HepG2 (cell line): ENCODE measurements at places on chromosomes 13 and 19.

DNA sequence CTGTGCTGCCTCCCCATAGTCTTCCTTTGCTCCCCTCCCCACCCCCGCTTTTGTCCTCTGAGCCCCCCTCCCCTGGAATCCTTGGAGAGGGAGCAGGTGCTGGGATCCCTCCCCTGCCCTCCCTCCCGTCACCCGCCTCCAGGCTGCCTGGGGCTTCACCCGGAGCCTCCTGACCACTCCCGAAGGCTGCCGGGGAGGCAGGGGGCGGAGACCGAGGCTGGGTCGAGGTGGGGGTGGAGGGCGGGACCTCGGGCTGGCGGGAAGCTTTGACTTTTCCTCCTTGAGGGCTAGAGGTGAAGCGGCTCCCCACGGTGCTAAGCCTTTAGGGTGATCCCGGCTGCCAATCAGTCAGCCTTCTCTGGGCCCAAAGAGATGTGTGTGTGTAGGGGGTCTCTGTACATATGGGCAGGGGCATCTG is 1.5 kb downstream of the KMT5C start:
- DNase-seq: peak; percentile 40

- DNase-seq: peak; percentile 64
Observed at GRCh38 chr19:55212447-55212846, 3.1 kb upstream of the PTPRH start.

DNA sequence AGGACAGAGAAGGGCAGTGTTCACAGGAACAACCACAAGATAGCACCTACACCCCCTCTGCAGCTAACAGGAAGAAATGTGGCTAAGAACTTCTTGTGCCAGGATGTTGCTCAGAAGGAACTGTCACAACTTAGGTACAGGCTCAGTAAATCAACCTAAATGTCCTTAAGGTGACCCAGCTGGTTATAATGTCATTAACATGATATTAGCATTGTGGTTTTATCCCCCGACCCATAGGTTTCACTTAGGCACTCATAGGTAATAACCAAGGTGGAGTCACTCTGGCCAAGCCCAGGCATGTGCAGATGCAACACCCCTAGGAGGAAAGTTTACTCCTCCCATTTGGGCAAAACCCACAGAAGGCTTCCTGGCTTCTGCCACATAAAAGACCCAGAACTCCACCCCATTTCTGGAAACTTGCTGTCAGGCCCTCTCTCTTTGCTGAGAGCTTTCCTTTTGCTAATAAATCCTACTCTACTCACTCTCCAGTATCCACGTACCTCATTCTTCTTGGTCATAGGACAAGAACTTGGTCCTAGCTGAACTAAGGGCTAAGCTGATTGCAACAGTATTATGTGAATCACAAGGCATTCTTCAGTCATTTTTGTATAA is 951.3 kb downstream of the SLITRK5 start:
- no peak for DNase-seq

DNA sequence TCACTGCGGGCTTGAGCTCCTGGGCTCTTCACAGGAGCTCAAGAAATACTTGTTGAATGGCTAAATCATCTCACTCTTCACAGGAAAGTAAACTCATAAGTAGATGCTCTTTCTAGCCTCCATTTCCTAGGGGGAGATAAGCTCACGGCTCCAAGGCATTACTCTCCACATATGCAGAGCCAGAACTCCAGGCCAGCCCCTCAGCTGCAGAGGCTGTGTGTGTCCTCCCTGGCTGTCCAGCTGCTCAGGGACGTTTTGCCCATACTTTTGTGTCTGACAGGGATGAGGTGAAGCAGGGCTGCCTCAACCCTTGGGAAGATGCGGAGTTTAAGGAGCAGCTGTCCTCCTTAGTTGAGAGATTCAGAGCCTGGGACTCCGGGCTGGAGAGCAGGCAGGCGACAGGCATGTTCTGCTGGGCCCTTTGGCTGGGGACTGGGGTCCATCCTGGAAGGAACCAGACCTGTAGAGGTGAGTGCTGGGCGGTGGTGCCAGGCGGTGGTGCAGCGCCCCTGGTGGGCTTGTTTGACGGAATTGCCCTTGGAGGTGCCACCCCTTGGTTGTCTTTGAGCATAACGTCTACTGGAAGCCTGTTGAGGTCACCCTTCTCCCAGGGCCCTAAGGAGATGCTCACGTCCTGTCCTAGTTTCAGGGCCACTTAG is 20.5 kb upstream of the SLC15A1 start:
- DNase-seq: no peak

DNA sequence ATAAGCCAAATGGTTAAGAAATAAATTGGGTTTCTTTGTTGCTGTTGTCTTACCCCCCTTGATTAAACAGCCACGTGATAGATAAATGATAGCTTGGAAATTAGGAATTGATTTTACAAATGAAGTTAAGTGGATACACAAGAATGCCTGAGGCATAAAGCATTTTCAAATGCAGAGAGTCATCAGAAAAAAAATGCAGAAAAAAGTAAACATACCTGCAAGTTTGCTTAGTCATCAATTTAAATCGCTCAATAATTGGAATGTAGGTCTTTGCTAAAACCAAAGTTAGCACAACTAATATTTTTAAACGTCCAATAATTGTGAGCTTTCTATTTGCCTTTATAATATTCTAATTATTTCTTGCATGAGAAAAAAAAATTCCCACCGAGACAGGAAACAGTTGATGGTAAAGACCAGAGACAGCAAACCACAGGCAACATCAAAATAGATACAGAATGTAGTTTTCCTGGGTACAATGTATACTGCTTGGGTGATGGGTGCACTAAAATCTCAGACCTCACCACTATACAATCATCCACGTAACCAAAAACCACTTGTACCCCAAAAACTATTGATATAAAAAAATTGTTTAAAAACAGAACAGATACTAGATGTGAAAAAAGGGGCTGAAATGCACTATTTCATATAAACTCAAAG is 924.0 kb downstream of the PCDH9 start:
- no peak for DNase-seq

DNA sequence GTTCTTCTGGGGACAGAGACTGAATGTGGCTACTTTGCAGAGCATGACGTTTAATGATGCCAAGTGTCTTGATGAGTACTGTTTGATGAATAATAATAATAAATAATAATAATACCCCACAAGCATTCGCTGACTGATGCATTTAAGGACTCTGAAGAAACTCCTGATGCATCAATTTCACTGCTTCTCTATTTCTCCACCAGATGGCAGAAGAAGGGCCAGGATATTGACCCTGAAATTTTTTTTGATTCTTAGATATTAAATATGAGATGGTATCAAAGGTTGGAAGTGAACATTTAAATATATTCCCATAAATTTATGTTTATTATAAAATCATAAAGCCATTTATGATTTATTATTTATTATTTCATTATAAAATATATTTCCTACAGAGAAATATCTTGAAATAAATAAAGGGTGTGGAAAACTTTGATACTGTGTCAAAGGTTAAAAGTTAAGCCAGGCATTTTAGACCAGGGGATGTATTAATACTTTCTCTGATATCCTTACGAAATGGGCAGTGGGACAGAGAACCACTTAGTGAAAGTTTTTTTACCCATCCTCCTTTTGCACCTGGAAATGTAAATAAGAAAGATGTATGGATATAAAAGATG is 170.9 kb downstream of the LACC1 start:
- peak; percentile 7 for DNase-seq

- no peak for DNase-seq
Observed at GRCh38 chr13:38167164-38167822, 182.4 kb upstream of the UFM1 start.

DNA sequence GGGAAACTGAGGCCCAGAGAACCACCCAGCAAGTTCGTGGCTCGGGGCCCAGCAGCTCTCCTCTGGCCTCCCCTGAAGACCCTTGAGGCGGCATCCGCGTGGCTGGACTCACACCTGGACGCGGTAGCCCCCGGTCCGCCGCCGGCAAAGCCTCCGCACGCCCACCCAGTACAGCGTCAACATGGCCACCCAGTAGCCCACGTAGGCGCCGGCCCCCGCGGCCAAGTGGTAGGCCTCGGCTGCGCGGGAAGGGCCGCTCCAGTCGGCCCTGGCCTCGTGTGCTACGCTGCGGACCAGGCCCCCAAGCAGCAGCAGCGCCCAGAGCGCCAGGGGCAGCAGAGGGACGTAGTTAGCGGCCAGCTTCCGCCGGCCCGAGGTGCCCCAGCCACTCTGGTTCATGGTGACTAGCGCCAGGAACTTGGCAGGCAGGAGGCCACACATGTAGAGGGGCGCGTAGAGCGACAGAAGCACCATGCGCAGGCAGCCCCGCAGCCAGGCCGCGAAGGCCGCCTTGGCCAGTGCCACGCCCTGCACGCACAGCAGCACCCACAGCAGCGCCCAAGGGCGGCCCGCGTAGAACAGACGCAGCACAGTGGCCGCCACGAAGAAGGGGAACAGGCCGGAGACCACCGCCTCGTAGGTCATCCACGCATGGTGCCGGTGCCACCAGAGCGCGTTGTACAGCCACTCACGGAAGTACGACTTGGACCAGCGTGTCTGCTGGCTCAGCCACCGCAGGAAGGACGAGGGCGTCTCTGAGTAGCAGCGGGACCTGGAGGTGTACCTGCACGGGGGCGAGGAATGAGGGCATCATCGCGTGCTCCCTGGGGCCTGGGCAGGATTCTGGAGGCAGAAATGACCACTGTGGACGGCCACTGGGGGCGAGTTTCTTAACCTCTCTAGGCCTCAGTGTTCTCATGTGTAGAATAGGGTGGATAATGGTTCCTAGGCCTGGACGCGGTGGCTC is 10.2 kb downstream of the HAS1 start:
- DNase-seq: no peak

GRCh38 chr13:42354241-42355091 is 82.5 kb downstream of the AKAP11 start:
- DNase-seq: no peak

DNA sequence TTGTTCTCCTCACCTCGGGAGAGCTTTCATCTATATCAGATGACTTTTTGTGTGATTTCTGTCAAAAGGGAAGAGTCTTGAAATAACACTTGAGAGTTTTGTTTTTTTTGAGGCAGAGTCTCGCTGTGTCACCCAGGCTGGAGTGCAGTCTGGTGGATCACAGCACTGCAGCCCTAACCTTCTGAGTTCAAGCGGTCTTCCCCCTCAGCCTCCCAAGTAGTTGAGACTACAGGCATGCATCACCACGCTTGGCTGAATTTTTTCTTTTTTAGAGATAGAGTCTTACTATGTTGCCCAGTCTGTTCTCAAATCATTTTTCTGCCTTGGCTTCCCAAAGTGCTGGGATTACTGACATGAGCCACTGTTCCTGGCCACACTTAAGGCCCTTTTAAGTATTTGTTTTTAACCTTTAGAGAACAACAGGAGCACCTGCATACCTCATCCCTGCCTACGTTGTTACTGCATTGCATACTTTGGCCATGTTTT is 11.4 kb downstream of the NDFIP2 start:
- no peak for DNase-seq

GRCh38 chr13:76758257-76758656 is 127.9 kb downstream of the KCTD12 start:
- no peak for DNase-seq

- DNase-seq: no peak
Observed at GRCh38 chr13:97946951-97947588, 6.4 kb upstream of the IPO5 start.

GRCh38 chr13:92873029-92873428 is 353.6 kb upstream of the GPC6 start:
- DNase-seq: no peak

DNA sequence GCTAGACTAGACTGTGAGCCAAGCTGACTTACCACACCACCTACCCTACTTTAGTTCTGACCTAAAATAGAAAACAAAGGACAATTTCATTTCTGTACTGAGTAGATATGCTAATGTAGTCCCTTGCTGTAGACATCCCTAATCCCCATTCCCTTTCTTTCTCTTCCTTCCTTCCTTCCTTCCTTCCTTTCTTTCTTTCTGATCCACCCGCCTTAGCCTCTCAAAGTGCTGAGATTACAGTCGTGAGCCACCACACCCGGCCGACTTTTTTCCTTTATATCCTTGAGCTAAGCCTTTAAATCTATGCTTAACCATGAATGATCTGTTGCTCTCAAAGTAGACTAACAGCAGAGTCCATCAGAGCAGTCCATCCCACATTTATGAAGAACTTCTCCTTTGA is 465.0 kb downstream of the SLITRK6 start:
- no peak for DNase-seq

DNA sequence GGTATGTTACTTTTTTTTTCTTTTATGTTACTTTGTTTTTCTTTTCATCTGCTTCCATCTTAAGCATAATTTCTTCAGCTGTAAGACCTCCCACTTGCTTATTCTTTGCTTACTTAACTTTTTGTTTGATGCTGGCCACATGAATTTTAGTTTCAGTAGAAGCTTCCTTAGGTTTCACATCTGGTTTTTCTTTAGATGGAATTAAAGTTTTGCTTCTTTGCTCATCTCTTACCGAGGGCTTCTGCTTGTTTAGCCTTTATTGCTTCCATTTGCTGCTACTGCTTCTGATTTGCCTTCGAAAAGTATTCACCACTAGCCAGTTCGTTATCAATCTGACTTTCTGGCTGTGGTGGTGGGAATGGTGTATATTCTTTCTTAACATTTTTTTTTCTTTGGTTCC is 90.9 kb downstream of the GJA3 start:
- no peak for DNase-seq

GRCh38 chr13:38697628-38698333 is 10.9 kb downstream of the FREM2 start:
- DNase-seq: no peak

GRCh38 chr19:34430738-34431625 is 2.8 kb downstream of the UBA2 start:
- peak; percentile 57 for DNase-seq

GRCh38 chr13:32259116-32259515 is 56.0 kb downstream of the ZAR1L start:
- peak; percentile 28 for DNase-seq

GRCh38 chr19:31436121-31436776 is 87.0 kb upstream of the TSHZ3 start:
- no peak for DNase-seq

- DNase-seq: no peak
Observed at GRCh38 chr13:113669231-113669754, 2.3 kb downstream of the GRK1 start.

- DNase-seq: no peak
Observed at GRCh38 chr13:77719128-77719527, 21.6 kb downstream of the SLAIN1 start.

GRCh38 chr19:50858886-50859285 is 4.2 kb downstream of the KLK3 start:
- DNase-seq: no peak

DNA sequence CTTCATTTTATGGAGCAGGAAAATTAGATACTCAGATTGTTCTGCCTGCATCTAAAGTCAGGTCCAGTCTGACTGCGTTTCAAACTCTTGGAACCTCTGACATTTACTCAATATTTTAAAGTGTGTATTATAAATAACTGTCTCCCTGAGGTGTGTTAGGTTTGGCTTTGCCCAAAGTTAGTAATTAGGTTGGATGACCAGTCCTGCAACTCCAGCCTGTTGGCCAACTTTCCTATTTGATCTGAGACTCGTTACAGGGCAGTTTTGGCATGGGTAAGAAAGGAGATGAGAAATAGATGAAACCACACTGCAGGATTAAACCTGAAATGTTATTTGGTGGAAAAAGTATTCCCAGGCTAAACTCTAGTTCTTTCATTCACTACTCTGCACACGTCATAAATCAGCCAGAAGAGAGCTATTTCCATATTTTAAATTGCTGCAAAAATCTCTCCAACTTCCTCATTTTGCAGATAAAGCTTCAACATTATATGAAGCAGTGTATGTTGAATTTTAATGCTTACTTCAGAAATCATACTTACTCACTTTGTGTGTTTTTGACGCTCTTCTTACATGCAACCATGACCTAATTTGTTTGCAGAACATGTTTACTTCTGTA is 357.1 kb downstream of the DCT start:
- DNase-seq: no peak

GRCh38 chr19:29432677-29433076 is 93.1 kb upstream of the VSTM2B start:
- DNase-seq: no peak
